ENCODE measurements at places on chromosomes 7 and 10. TPM values are rescaled to one million over a fixed set of nuclear protein-coding genes. Genes with fewer than 3 reads are reported as not detected.

The ANKRD30A gene
- not detected for total RNA-seq

The CLRN3 gene
- total RNA-seq: not detected

- no peak for DNase-seq
Measured at GRCh38 chr7:57182031-57182430, 49.8 kb upstream of the ZNF479 start.

DNA sequence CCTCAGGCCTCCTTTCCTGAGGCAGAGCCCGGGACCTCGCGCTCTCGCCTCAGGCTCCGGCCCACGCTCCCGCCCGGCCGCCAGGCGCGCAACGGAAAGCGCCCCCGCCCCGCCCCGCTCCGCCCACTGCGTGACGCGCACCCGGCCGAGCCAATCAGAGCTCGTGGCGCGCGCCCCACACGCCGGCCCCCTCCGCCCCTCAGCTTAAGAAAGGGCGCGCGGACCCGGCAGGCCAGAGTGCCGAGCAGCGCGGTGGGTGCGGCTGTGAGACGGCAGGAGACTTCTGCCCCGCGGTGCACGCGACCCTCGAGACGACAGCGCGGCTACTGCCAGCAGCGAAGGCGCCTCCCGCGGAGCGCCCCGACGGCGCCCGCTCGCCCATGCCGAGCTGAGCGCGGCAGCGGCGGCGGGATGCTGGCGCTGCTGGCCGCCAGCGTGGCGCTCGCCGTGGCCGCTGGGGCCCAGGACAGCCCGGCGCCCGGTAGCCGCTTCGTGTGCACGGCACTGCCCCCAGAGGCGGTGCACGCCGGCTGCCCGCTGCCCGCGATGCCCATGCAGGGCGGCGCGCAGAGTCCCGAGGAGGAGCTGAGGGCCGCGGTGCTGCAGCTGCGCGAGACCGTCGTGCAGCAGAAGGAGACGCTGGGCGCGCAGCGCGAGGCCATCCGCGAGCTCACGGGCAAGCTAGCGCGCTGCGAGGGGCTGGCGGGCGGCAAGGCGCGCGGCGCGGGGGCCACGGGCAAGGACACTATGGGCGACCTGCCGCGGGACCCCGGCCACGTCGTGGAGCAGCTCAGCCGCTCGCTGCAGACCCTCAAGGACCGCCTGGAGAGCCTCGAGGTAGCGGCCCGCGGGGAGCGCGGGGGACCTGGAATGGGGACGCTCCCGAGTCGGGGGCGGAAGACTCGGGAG lies at the start of gene NPTX2:
NPTX2 (plus strand) TSS at position 235 of the 909 bp plus-strand sequence; CDS start at position 412, 177 bp downstream.
- DNase-seq: no peak

DNA sequence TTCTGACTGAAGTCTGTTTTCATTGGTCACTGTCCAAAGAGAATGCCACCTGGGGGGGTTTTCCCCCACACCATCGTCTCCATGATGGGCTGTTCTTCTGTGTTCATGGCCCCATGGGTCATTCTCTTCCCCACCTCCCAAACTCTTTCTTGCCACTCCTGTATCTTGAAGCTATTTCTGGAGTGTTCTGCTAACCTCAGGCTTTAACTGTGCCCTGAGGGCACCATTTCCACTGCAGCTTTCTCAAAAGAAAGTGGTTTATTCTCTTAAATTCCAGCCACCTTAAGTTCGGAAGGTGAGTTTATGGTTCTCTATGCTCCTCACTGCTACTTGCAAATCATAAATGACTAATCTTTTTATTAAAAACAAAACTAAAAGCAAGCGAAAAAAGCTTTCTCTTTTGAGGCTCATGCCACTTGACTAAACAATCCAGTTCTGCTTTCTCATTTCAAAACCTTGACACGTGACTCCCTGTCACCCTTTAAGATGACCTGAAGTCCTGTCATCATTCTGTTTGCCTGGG lies 7.4 kb upstream of the APBB1IP start:
- no peak for DNase-seq

All from right cardiac atrium (tissue), 5 donors.